T-cell (primary cell): ENCODE measurements at places on chromosomes 12 and 14. TPM values are rescaled to one million over a fixed set of nuclear protein-coding genes. Genes with fewer than 3 reads are reported as not detected.

The ADGRD1 gene
- total RNA-seq, result not detected

The GUCY2C gene
- not detected for total RNA-seq

The BIN2 gene
- 240 TPM for total RNA-seq

The YARS2 gene
- total RNA-seq, result 17.1 TPM

The HSP90AA1 gene
- total RNA-seq, result 263 TPM

The CD69 gene
- 606 TPM for total RNA-seq

The RND1 gene
- 5.0 TPM for total RNA-seq

The AQP2 gene
- total RNA-seq, result not detected

DNA sequence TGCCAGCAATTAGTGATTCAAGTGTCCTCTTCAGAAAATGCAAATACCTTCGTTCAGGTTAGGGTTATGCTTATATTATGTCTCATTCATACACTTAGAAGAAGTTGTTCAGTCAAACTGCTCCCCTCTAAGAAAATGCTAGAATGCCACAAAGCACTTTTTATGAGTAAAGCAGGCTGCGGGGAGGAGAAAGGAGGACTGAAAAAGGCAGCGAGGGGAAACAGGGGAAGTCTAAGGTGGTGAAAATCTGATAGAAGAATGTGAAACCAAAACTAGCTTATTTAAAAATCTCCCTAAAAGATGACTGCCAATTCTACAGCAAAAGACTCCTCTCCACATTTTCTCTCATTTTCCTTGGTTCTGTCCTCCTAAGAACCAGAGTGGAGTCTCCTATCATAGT is 70.1 kb downstream of the PRKD1 start:
- DNase-seq, result no peak

- no peak for DNase-seq
Measured at GRCh38 chr12:8612629-8613028, at the start of gene AICDA. Gene AICDA (minus strand): TSS chr12:8612859. CDS start chr12:8612767, 92 bp downstream.

GRCh38 chr14:100593751-100594624 is 6.8 kb upstream of the BEGAIN start:
- no peak for DNase-seq

DNA sequence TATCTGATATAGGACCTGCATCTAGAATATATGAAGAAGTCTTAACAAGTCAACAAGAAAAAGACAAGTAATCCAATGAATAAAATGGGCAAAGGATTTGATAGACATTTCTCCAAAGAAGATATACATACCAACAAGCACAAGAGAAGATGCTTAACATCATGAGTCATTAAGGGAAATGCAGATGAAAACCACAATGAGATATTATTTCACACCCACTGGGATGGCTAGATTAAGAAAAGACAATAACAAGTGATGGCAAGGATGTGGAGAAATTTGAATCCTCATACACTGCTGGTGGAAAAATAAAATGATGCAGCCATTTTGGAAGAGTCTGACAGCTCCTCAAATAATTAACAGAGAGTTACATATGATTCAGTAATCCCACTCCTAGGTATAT is 502.6 kb downstream of the FUT8 start:
- no peak for DNase-seq

- peak; percentile 18 for DNase-seq
Measured at GRCh38 chr12:121580959-121581685, at the start of gene KDM2B. Gene KDM2B (minus strand): TSS chr12:121581023. CDS start chr12:121580911, 112 bp downstream.

DNA sequence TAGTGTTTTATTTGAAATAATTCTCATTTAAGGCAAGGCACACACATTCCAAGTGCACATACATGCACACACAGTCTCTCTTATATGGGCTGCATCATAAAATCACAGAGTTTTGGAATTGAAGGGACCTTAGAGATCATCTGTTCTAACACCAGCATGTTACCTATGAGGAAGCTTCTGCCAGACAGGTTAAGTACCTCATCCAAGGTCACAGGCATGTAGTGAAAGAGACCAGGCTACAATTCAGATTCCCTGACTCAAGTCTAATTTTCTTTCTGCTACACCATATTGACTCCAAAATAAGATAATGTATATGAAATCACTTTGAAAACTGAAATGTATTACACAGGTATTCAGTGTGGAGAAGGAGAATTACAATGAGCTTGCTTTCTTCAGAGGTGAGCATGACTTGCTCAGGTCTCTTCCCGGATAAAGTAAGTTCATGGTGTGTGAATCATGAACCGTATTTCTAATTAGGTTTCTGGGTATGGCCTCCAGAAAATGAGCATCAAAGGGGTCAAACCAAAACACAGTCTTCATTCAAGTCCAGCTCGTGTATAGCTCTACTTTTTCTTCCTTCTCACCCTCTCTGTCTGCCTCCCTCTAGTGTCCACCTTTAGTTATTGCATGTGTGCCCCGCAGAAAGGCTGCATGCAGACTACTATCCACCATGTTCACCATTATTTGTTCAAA is 411.9 kb downstream of the FUT8 start:
- peak; percentile 48 for DNase-seq

- no peak for DNase-seq
Measured at GRCh38 chr14:74670726-74671411, 42.0 kb downstream of the AREL1 start.
